ENCODE measurements at places on chromosomes 5 and 9.

DNA sequence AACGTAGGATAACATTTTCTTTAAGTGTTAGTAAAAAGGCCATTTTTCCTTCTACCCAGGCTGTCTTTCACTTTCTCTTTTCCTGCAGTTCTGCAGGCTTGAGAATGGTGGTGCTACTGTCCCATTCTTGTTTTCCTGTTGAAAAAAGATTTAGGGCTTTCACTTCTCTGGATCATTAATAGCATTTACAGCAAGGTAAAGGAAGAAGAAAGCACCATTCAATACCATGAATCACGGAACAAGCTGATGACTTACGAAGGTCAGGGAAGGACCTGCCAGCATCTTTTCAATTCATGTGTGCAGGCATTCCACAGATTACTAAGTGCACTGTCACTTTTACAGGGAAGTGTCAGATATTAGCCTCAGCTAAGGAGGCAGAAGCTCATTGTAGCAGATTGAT lies 292.8 kb downstream of the YTHDC2 start:
- DNase-seq: no peak

GRCh38 chr5:6941631-6942030 lies 228.4 kb downstream of the TENT4A start:
- no peak for DNase-seq

DNA sequence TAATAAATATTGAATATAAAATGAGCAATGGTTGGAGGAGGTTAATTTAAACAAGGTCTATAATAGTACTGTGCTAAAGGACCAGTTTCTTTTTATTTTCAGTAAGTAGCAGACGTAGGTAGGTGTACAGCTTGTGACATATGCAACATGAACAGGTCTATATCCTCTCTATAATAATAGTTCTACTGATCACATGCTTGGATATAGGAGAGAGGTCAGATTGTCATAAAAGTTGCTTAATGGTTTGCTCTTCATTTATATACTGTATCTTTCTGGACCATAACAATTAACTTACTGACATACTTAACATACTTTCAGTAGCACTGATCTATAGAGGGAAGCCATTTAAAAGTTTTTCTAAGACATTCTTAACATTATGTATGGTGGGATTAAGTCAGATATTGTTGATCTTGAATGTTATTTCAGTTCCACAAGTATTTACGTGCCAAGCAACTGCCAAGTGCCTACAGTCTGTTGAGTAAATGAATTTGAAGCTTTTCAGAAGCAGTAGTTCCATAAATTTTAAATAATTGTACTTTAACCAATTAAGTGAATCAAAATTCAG lies 68.0 kb downstream of the DENND4C start:
- DNase-seq: no peak

GRCh38 chr5:151952238-151952637 lies 27.6 kb upstream of the GLRA1 start:
- no peak for DNase-seq

All from T-cell (primary cell).